ENCODE measurements at places on chromosomes 16 and 17.

GRCh38 chr17:47791025-47791424 is 30.6 kb downstream of the OSBPL7 start:
- DNase-seq, result no peak

- no peak for DNase-seq
Measured at GRCh38 chr16:73152386-73153125, 104.6 kb upstream of the ZFHX3 start.

- no peak for DNase-seq
Measured at GRCh38 chr17:6546069-6546718, 10.2 kb downstream of the PITPNM3 start.

DNA sequence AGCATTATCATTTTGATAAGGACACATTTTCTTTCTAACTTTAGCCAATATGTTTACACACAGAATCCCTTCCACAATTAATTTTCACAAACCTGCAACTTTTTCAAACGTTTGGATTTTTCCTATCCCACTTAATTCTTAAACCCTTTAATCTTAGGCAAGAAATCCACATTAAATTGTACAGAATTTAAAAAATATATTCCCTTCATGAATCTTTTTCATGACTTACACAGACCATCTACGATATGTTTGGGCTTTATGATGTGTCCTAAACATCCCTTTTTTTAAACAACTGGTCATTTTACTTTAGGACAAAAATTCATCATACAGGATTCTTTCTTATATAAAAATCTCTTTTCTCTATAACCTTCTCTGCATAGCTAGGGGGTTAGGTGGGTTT is 241.5 kb upstream of the CNTNAP4 start:
- no peak for DNase-seq

DNA sequence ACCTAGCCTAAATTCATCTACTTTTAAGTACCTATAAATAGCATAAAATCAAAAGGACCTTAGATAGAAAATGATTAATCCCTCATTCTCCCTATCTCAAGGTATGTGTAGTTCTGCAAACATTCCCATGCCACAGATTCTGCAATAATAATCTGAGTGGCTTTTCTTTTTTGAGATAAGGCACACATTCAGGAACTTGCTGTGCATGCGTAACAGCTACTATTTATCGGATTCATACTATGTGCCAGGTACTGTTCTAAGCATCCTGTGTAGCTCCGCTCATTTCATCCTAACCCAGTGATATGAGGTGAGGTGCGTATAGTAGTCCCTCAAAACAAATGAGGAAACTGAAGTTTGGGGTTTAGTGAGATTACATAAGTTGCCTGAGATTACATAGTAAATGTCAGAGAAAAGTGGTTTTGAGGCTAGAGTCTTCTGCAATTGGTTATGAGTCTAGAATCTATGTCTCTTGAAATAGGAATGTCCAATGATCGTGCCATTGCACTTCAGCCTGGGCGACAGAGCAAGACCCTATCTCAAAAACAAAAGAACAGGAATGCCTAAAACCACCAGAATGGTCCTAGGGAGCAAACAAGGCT is 2.0 kb upstream of the ZNF263 start:
- no peak for DNase-seq
